ENCODE measurements at places on chromosomes 6 and 20.

DNA sequence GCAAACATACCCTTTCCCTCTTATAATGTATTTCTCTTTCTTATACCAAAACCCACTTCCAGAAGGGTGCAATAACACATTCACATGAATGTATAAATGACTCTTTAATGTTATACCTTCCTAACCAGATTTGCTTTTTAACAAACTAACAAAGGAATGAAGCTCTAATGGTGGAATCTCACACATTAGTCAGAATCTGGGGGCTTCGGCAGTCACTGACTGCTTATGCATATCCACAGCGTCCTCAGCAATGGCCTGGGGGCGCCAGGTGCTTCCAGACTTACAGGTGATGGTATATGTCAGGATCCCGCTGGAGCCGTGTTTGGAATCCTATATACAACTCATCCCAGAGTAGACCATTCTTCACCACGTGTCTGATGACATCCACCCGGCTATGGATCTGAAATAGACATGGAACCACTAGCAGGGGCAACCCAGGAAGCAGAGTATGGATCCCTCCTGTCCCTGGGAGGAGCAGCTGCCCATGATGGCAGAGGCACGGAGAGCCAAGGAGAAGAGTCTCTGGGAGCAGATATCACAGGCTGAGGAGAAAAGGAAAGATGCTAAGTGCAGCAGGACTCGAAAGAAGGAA lies 150.8 kb upstream of the RIPOR2 start:
- no peak for DNase-seq

GRCh38 chr6:142984386-142984785 lies 39.4 kb upstream of the HIVEP2 start:
- DNase-seq: no peak

DNA sequence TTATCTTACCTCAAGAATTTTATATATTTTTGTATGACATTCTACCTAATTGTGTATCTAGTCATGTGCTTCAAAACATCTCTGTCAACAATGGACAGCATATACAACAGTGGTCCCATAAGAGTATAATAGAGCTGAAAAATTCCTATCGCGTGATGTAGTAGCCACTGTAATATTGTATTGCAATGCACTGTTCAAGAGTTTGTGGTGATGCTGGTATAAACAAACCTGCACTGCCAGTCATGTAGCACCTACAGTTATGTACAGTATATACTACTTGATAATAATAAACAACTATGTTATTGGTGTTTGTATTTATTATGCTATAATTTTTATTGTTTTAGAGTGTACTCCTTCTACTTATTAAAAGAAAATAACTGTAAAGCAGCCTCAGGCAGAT lies 672.7 kb downstream of the CD109 start:
- no peak for DNase-seq

DNA sequence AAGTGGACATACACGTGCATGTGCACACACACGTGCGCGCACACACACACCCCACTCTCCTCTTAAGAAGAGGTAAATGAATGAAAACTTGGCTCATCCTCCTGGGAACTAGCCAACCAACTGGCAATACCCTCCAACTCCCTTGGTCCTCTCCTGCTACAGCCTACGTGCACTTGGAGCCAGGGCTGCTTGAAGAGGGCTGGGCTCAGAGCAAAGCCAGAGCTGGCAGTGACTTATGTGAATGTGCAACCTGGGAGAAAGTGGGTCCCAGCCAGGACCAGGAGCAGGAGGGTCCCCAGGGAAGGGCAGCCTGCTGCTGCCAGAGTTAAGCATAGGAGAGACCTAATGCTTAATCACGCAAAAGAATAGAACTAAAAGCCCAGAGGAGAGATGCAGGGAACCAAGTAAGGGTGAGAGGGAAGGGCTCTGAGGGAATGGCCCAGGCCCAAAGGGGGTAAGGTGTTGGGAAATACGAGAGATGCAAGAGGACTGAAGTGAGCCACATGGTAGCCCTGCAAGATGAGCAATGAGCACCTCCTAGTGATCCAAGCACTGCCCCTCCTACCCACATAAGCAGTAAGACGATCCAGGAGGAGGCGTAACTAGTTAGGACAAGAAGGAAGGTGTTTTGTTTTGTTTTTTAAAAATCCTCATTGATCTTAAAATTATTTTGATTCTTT lies 24.7 kb downstream of the TRAF3IP2 start:
- DNase-seq: no peak

DNA sequence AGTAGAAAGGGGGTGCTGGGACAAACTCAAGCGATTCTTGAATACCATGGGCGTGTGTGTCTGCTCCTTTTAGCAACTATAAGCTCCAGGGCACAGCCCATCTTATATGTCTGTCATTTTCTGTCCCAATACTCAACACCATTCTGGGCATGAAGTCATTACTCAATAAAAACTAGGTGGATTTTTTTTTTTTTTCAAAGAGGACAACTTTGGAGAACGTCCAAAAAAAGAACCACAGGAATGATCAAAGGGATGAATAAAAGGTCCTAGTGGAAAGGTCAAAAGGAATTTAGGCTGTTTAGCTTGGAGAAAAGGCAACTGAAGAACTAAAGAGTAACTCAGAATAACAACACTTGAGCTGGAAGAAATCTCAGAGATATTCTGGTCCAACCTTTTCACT lies 24.4 kb downstream of the UQCC1 start:
- DNase-seq: no peak

GRCh38 chr20:5504061-5504739 lies 187.4 kb upstream of the PROKR2 start:
- no peak for DNase-seq

DNA sequence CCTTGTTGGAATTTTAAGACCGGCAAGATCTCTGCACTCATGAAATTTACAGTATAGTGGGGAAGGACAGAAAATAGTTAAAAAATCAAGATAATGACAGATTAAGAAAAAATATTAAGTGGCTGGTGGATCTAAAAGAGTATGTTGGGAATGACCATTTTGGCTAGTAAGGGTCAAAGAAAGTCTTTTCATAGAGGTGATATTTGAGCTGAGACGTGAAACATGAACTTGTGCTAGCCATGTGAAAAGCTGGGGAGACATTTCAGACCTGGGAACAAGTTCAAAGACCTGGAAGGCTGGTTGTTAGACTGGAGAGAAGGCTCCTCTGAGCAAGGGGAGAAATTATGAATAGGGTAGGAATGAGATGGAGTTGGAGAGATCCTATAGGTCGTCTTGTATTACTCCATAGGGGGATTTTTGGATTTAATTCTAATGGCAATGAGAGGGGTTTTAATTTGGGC lies 4.7 kb downstream of the BICRAL start:
- no peak for DNase-seq

DNA sequence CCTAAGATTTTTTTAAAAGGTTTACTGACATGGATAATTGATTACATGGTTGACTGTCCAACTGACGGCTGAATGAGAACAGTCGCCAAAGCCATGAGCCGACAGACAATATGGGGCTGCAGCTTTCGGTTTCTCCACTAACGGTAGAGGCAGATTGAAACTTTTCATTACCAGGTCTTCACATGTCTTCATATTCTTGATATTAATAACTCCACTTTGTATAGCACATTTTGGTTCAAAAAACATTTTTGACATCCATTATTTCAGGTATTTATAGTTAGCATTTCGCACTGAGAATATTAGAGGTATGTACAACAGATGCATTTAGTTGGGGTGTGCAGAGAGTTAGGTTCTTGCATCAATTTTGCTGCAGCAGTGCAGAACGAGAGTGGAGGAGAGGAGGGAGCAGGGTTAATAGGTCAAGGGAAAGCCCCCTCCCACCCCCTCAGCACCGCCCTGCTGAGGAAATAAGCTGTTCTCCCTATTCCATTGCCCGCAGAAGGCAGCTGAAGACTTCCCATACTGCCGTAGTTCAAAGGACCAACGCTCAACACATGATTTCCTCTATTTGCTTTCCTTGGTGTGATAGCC lies 73.6 kb upstream of the ADTRP start:
- no peak for DNase-seq

DNA sequence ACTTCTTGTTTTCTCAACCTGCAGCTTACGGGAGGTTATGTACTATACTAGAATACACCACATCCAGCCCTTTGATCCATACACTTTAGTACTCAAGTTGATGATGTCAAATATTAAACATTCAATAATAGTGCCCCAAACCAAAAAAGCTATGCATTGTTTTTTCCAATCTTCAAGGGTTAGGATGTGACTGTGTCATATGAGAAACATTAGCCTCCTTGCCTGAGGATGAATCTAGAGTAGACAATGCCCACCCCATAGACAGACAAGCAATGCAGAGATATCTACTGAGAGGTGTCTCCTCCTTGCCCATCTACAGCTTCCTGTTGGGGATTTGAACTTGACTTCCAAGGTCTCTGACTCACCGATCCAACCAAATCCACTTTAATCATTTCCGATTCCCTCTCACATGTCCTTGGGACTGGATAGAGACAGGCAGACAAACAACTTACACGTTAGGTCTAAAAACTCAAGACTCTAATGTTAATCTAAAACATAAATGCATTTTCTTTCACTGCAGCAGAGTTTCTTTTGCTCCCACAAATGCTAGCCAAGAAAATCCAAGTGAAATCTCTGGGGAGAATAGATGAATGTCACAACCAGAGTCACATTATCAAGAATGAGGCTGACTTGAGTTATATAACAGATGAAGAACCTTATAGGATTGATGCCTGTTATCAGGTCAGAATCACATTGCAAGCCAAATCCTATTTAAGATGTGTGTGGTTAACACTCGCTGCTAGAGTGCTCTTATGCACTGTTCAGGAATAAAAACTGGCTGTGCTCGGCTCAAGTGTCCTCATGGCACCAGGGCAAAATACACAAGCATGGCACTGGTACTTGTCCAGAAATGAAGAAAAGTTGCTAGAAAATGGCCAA lies 75.5 kb upstream of the TNFAIP3 start:
- DNase-seq: no peak

DNA sequence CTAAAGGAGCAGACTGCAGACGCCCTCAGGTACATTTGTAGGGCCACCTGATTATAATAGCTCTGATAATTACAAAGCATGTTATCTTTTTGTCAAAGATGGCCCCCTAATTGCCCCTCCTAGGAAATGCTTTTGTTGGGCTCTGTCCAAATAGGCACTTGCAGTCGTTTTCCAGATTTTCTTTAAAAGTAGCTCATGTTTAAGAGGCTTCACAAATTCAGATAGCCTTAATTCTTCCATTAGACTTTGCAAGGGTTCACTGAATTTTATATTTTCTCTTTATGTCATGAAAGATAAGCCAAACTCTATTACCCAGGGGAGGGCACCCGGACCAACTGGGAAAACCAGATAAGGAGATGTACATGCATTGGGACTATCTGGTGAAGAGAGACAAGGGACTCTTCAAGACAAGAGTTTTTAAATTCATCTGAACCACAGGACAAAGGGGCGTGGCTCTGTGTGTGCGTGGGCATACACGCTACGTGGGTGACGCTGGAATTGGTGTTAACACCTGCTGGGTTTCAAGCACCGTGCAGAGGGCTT lies 95.6 kb downstream of the TOX2 start:
- no peak for DNase-seq

GRCh38 chr6:24324617-24325016 lies 33.2 kb downstream of the DCDC2 start:
- DNase-seq: no peak

GRCh38 chr6:90868656-90869055 lies 281.8 kb upstream of the MAP3K7 start:
- DNase-seq: no peak

DNA sequence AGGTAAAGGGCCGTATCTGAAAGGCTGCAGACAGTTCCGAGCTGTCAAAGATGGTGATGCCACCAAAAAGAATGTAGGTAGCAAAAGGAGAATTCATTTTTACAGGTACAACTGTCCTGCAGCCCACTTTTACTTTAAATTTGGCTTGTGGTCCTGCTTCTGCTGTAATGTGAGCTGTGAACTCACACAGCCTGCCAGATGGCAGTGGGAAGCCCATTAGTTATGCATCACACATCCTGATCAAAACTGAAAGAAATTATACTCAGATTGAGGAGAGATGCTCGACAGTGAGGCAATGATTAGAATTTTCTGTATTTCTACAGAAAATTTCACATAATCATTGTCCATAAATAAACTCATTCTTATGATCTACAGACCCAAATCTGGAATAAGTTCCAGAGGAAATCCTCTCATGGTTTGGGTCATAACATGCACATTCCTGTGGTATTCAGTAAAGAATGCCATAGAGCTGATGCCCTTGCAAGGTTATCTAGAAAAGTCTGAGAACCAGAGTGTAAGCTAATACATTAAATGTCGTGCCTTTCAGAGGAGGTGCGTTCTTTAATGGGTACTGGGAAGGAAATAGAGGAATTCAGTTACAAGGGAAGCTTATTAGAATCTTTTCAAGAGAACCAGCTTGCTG lies 23.9 kb upstream of the E2F3 start:
- no peak for DNase-seq

GRCh38 chr20:11797156-11797555 lies 120.5 kb upstream of the BTBD3 start:
- no peak for DNase-seq

- no peak for DNase-seq
These were observed 270.4 kb upstream of the CITED2 start for GRCh38 chr6:139644821-139645220.

- DNase-seq: no peak
These were observed 2.3 kb upstream of the HLA-DMA start for GRCh38 chr6:32954986-32955802.

GRCh38 chr6:46476301-46476700 lies 14.9 kb downstream of the RCAN2 start:
- no peak for DNase-seq

DNA sequence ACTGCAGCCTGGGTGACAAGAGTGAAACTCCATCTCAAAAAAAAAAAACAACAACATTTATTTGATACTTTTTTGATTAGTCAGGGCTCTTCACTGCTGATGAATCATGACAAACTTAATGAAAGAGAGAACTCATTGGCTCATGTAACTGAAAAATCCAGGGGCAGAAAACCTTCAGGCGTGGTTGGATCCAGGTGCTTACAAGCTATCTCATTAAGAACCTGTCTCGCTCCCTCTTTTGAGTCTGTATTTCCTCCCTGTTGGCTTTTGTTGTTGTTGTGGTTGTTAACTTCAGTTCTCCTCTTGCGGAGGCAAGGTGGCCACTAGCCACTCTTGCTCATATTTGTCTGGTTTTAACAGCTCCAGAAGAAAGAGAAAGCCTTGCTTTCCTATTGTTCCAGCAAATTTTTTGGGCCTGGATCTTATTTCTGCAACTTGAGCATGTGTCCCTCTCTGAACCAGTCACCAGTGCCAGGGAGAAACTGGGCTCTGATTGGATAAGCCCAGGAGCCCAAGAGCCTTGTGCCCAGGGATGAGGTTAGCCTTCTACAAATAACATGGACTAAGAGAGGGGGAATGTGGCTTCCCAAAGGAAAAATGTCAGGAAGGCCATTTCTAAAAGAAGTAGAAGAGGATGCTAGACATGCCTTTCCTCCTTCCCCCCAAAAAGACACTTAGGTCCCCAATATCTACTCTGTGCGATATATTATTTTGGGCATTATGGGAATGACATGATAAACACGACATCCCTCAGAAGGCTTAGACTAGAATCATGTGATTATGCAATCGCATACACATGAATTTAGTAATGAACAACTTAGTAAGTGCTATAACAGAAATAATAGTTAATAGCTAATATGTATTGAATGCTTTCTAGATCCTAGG lies 64.5 kb downstream of the PHACTR2 start:
- no peak for DNase-seq

- no peak for DNase-seq
These were observed 392.4 kb downstream of the BMP2 start for GRCh38 chr20:7159903-7160302.
